NCI-H2029 treated with DMSO at 0.1 percent for 48 hours (cell line): ENCODE measurements at places on chromosomes 12 and 14.

- DNase-seq, result no peak
These were observed 128.0 kb upstream of the EEA1 start for GRCh38 chr12:93056971-93057535.

DNA sequence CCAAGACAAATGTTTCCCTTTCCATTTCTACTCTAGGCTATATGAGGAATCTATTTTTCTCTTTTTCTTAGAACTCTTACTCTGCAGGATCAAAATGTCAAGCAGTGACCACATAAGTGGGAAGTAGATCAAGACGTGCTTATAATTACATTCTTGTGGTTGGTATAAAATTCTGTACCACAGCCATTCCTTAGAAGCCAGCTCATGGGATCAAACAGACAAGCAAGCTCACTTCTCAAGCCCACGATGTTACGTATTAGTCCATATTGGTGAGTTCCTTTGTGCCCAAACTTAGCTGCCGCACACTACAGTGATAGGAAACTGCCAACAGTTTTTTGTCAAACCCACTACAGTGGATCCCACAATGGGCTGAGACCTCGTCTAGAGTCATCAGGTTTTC is 53.4 kb downstream of the IFNG start:
- DNase-seq, result no peak

GRCh38 chr12:118330421-118331018 is 42.2 kb downstream of the TAOK3 start:
- no peak for DNase-seq

DNA sequence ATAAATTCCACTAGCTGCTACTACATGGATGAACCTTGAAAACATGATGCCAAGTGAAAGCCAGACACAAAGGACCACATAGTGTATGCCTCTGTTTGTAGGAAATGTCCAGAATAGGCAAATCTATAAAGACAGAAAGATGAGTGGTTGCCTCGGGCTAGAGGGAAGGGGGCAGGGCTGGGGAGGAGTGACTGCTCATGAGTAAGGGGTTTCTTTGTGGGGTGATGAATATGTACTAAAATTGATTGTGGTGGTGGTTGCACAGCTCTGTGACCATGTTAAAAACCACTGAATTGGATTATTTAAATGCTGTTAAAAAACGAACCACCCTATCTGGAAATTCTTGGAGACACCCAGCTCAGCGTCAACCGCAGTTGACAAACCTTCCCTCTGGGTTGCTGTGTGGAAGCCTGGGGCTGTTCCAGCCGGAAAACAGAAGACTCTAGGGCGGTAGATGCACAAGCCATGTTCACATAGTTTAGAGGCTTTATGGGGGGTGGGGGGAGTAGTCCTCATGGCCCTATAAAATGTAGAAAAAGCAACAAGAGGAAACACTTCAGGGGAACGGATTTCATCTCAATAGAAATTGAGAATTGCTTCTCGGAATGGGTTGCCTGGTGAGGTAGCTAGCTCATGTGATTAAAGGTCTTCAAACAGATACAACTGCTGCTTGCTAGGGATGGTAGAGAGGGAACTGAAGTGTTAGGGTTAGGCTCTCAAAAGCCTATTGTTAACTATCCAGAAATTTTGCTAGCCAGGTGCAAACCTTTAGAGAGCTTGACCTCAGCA is 29.4 kb downstream of the RIN3 start:
- peak; percentile 31 for DNase-seq

GRCh38 chr12:57460468-57460784 is 841 bp downstream of the GLI1 start:
- DNase-seq, result no peak

GRCh38 chr12:105464406-105464805 is 133.9 kb downstream of the C12orf75 start:
- DNase-seq, result no peak

GRCh38 chr12:62631471-62632410 is 165.1 kb downstream of the MON2 start:
- DNase-seq, result no peak

DNA sequence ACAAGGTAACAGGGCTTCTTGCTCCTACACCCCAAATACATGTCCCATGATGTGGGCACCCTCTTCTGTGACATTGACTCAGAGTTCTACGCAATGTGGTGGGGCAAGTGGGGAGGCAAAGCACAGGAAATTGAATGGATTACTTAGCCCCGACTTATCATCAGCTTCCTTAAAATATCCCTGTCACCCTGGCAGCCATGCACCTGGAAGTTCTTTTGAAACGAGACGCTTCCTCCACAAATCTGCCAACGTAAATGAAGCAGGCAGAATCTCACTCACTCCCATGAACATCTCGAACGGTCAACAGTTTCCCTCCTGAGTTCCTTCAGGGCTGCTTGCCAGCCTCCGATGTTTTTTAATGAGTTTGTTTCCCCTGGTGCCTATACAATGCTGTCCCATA is 33.5 kb downstream of the RNFT2 start:
- DNase-seq, result no peak
